ENCODE measurements at places on chromosomes 5 and 9.

- DNase-seq = peak; percentile 70
Observed at GRCh38 chr9:125747053-125747764, at the start of gene PBX3. PBX3 (plus strand) TSS chr9:125747373.

- DNase-seq = no peak
Observed at GRCh38 chr9:2192356-2192979, 177.3 kb downstream of the SMARCA2 start.

DNA sequence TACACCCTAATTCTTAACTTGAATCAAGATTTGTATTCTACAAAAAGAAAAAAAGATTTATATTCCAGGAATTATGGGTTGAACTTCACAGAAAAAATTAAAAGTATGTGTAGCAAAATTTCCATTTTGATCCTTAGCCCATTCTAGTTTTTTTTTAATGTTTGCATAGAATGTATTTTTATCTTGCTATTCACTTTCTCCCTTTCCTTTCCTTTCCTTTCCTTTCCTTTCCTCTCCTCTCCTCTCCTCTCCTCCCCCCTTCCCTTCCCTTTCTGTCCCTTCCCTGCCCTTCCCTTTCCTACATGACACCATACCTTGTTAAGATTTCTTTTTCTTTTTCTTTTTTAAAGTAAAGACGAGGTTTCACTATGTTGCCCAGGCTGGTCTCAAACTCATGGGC, 542.5 kb upstream of the PTGER4 start:
- no peak for DNase-seq

GRCh38 chr5:153903321-153903720, 135.4 kb downstream of the FAM114A2 start:
- DNase-seq = no peak

- no peak for DNase-seq
Observed at GRCh38 chr9:99350461-99350860, 128.4 kb downstream of the SEC61B start.

GRCh38 chr5:52743012-52743411, 44.7 kb upstream of the ITGA1 start:
- no peak for DNase-seq

DNA sequence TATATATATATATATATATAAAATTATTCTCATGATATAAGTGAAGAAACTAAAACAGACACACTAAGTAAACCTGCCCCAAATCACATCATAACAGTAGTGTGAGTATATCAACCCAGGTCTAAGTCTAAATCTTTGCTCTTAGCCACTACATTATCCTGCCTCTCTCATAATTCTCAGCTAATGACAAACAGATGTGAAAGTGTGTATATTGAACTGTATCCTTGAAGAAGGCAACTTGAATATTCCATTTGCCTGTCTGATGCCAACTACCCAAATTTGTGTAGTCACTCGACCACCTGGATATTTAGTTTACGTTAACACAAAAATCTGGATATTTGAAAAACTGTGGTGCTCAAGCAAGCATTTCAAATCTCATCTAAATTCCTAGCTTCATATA, 97.4 kb downstream of the PPP2R2B start:
- no peak for DNase-seq

- DNase-seq = no peak
Observed at GRCh38 chr5:133059621-133060020, 7.8 kb downstream of the HSPA4 start.

- no peak for DNase-seq
Observed at GRCh38 chr5:151719228-151720000, 32.7 kb upstream of the SPARC start.

GRCh38 chr5:175766963-175767362, 104.4 kb upstream of the CPLX2 start:
- no peak for DNase-seq

GRCh38 chr9:93190133-93190525, 6.2 kb downstream of the WNK2 start:
- no peak for DNase-seq

DNA sequence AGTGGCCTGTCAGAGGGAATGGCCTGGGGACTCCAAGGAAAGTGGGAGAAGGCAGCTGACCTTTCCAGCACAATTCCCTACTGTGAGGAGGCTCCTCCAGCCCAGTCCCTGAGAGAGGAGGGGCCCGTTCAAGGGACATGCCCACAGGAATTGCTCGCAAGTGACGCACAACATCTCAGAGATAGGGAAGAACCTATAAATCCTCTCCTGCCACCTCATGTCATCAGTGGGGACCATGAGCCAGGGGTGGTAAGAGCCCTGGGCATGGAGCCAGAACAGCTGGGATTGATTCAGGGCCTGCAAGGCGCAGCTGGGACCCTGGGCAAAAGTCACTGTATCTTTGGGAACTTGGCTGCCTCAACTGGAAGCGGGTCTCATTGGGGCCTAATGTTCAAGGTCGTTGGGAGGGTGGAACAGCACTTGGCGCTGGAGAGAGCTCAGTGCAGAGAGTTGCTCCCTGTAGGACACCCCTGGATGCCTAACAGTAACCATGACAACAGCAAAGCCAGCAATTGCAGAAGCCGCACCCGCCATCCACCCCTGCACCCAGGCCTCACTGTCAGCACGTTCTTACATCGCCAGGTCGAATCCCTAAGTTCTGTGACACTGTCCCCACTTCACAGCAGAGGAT, 41.3 kb upstream of the ORM1 start:
- no peak for DNase-seq

GRCh38 chr9:20726144-20726543, 42.1 kb downstream of the FOCAD start:
- no peak for DNase-seq

DNA sequence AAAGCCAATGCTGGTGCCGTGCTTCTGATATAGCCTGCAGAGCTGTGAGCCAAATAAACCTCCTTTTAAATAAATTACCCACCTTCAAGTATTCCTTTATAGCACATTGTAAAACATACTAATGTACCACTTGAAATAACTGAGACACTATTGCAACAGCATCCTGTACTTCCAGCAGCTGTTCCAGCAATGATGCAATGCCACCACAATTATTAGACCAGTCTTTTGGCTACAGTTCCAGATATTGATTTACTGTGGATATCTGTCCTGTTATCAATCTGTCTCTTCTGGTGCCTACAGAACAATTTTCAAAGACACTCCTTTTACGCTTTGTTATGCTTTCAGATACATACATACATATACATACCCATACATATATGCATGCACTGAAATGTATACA, 567.9 kb downstream of the TAF11L14 start:
- no peak for DNase-seq

DNA sequence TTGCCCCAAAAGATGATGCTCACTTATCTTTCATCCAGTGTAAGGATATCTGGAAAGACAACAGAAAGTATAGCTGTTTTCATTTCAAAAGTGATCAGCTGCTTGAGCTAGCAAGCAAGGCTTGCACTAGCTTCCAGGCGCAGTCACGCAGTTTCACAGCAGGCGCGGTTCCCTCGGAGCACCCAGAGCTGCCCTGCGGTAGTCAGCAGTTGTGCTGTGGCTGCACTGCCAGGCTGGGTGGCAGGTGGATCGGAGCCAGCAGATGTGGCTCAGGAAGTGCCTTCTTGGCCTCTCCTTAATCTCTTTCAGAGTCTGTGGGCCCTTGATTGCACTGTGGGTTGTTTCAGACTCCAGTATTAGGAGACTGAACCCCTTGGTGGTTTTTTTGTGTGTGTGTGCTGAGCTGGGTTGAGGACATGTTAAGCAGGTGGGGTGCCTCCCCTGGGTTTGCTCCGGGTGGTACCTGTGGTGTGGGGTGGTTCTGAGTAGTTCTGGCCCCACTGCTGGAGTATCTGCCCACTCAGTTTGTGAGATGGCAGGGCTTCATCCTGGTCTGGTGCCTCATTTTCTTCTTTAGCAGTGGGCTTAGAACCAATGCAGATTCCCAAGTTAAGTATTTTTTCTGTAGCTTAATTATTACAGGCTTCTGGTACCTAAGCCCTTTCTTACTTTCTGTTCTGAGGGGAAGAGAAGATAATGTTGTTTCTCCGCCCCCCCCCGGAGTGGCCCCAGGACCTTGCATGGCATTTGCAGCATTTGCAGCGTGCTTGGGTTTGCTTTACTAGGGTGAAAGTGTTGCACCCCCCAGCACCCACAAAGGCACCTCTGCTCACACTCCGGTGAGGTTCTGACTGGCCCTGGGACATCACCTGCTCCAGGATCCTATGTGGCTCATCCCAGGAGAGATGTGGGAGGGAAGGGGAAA, 16.4 kb downstream of the TENT4A start:
- no peak for DNase-seq

GRCh38 chr5:2522372-2522771, 229.1 kb downstream of the IRX2 start:
- no peak for DNase-seq

- DNase-seq = no peak
Observed at GRCh38 chr5:165228184-165228583, 1722.8 kb downstream of the MAT2B start.

GRCh38 chr9:90287567-90288274, 354.9 kb downstream of the DIRAS2 start:
- DNase-seq = no peak

DNA sequence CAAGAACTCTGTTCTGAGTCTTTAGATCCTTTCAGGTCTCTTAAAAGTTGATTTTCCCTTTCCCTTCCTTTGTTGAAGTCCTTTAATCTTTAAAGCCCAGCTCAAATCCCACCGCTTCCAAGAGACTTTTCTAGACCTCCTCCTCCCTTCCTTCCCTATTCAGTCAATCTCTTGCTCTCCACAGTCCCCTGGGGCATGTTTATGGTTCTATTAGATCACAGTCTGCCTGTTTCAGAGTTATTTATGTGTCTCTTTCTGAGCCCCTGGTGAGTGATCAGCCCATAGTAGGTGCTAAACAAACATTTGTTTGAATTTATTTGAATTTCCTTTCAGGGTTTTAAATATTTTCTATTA, 7.2 kb upstream of the ARSI start:
- no peak for DNase-seq

DNA sequence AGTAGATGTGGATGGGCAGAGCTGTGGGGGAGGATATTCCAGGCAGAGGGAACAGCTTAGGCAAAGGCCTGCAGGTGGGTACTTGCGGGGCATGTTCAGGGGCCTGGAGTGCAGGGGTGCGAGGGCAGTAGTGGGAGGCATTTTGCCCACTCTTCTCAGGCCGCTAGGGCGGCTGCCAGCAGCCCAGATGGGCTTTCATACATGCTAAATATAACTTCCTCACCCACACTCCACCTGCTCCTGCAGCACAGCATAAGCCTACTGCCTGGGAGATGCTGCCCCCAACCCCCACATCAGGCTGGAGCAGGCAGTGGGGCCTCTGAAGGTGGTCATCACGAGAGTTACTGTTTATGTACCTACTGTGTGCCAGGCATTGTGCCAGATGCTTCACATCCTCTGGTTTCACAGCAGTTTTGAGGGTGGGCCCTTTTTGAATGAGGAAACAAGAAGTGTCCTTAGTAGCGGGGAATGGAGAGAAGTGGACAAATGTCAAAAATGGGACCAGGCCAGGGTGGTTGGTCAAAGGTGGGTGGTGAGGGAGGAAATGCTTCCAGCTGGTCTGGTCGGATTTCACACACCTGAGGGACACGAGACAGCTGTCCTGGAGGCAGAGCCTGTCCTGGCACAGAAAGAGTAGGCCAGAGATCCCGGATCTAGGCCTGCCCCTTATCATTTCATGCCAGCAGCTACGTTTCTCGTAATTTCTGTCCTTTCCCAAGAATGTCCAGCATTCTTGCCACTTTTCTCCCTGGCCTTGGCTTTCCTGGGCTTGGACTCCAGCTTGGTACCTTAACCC, 12.1 kb downstream of the RGS14 start:
- DNase-seq = no peak

DNA sequence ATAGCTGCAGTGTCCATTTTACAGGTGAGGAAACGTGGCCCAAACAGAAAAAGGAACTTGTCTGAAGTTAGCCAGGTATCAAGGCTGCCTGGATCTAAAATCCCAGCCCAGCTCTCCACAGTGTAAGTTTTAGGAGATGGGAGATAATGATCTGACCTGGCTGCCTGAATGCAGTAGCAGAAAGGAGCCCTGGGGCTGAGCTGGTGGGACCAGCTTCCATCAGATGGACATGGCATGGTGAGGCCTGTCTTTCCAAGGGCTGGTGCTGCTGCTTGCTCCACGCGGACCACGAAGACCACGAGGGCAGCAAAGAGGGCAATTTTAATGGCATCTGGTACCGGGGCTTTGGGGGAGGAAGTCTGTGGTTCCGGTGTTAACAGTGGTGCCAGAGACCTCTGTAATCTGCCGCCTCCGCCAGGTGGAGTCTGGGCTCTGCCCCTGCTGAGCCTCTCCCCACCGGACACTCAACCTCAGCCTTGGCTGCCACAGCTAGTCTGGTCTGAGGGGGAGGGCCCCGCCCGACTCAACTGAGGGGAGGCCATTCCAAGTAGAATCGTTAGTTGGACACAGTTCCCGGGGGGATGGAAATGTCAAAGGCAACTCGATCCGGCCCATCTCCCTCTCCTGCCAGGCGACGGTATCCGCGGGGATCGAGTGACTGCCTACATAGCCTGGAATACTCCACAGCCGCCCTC, 650 bp downstream of the MYORG start:
- DNase-seq = peak; percentile 17

- DNase-seq = no peak
Observed at GRCh38 chr5:109291090-109291489, 118.7 kb downstream of the PJA2 start.

- no peak for DNase-seq
Observed at GRCh38 chr5:18553269-18553668, 919.0 kb downstream of the TAF11L14 start.

DNA sequence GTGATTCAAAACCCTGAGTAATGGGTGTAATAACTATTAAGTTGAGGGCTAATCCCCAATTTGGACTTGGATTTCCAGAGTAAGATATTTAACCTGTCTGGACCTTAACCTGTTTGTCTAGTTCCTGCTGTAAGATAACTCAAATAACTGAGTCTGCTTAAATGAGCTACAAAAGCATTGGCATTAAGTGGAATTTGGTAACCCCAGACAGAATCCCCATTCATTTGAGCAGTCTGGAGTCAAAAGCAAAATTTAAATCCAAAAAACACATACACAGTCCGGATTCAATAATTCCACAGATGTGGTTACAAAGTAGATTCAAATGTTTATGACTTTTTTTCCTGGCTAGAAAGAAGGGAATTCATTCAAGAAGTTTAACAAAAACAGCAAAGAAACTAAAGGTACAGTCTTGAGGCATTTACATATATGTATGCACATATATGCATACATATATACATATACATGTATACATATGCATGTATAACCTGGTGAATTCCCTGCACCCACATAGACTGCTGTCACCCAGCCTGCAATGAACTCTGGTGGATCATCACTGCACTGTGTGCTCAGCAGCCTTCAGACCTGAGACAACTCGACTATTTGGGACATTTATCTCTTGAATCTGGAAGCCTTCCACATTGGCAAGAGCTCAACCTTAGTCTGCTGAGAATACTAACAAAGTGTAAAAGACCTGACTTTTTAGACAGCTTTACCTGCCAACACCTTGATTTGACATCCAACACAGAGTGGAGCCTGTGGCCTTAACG, 205.4 kb downstream of the LURAP1L start:
- DNase-seq = no peak

GRCh38 chr9:91090130-91090410, 271.6 kb downstream of the AUH start:
- DNase-seq = no peak
